Hematopoietic multipotent progenitor cell treated with erythropoietin and hydrocortisone succinate and interleukin-3 and kit ligand, for 17 days (in vitro differentiated cells): ENCODE measurements at places on chromosomes 1 and 21.

GRCh38 chr1:205512059-205513045 lies 7.9 kb downstream of the CDK18 start:
- no peak for DNase-seq

- DNase-seq: no peak
Measured at GRCh38 chr1:92599184-92599583, 112.5 kb upstream of the GFI1 start.

- DNase-seq: no peak
Measured at GRCh38 chr1:98496256-98496995, 165.1 kb upstream of the SNX7 start.

DNA sequence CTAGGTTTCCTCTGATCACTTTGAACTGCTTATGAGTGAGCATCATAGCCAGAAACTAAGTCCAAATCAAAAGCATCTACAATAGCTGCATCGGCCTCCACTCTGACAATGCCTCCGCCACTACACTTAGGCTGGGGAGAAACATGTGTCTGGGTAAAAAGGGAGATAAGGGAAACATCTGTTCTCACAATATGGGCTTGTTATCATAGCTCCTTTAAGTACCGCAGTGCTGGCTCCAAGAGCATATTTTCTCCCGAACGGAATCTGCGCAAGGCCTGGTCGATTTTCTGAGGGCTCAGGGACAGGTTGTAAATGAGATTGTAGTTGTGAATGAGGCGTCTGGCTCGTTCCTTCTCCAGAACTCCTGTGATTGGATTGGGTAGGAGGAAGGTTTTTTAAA lies 63.9 kb upstream of the CYP2J2 start:
- DNase-seq: no peak

DNA sequence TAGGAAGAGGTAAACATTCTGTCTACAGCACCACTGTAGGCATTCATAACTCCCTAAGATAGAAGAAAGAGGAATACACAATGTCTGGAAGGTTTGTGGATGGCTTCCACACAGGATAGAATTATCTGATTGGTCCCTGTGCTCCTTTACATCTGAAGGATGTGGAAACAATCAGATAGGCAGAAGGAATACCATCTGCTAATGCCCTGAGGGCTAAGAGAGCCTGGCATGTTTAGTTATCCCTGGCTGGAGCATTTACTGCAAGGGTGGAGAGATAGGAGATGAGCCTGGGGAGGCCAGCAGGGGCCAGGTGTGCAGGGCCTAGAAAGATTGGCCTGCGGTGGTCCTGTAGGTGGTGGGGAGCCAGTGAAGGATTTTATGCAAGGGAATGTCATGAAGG lies 8.6 kb upstream of the ACBD3 start:
- no peak for DNase-seq

GRCh38 chr1:235441159-235441685 lies 63.0 kb downstream of the B3GALNT2 start:
- no peak for DNase-seq

DNA sequence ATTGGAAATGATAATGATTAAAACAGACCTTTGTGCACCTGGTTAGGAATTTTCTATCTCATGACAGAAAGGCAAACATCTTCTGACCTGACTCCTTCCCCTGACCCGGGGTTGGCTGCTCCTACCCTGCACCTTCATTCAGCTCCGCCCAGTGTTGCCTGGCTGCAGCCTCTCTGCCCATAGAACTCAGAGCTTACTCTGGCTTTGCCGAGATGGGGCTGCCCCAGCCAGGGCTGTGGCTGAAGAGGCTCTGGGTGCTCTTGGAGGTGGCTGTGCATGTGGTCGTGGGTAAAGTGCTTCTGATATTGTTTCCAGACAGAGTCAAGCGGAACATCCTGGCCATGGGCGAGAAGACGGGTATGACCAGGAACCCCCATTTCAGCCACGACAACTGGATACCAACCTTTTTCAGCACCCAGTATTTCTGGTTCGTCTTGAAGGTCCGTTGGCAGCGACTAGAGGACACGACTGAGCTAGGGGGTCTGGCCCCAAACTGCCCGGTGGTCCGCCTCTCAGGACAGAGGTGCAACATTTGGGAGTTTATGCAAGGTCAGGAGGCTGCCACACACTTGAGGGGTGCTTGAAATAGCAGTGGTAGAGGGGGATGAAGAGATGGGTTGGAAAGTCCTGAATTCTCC lies at the start of gene DIO1:
Gene DIO1, plus strand, starts transcription at position 189 of the 638 bp plus-strand sequence. Its CDS starts 24 bp downstream, at position 213.
- no peak for DNase-seq

- no peak for DNase-seq
Measured at GRCh38 chr21:46069719-46070279, 28.1 kb upstream of the COL6A2 start.

GRCh38 chr1:70171512-70171911 lies 33.9 kb downstream of the LRRC40 start:
- DNase-seq: no peak

DNA sequence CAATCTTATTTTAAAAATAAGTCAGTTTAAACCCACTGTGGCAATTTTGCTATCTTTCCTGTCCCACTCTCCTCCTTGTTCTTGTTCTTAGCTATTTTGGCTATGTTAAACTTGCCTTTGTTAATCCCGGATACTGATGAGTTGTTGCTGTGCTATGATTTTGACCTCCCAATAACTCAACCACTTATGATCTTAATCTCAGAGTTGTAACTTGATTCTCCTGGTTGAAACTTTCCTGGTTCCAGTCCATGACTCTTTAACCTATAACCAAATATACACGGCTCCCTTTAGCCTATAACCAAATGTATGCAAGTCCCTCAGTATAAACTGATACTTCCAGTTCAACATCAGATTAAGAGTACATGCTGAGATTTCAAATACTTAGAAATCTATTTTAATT lies 15.6 kb upstream of the ACADM start:
- DNase-seq: no peak

DNA sequence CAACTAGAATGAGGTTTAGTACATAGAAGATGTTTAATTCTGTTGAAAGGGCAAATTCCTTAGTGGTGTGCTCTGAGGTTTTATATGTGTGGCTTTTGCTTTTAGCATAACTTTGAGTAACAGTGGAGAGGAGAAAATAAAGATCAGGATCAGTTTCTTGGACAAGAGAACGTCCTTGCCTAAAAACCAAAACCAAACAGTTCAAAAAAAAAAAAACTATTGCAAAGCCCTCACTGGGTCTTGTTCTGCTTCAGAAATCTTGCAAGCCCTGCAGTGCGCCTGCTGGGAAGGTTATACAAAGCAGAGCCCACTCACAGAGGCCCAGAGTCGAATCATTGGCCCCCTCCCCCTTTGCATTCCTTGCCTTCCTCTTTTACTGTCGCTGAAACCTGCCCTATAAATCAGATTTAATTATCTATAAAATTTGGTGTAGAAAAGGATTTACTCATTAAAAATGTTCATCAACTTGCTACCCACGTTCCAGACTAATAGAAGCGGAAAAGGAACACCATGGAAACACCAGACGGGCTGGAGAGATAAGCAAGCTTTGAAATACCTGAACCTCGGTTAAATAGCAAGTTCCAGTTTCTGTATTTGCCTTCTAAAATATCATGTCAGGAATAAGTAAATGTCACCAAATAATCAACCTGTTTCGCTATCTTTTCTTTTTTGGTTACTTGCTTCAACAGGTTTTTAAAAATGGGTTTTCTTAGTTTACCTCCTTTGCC lies 201.6 kb upstream of the PTBP2 start:
- no peak for DNase-seq

GRCh38 chr1:17207966-17208418 lies 3.1 kb downstream of the PADI1 start:
- DNase-seq: no peak

DNA sequence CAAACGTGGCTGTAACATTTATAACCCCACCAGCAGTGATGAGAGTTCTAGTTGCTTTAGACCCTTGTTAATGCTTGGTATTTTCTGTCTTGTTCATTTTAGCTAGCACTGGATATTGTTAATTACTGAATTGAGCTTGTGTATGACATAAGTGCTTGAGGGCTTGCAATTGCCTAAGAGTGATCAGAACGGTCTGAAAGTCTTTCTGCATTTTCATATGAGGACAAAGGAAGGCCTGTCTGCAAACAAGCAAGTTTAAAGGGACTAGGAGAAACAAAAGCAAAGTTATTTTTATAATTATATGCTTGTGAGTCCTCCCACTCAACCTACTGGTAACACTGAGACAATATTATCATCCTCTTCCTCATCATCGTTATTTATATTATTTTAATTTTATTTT lies 305.5 kb upstream of the DUSP10 start:
- DNase-seq: no peak

DNA sequence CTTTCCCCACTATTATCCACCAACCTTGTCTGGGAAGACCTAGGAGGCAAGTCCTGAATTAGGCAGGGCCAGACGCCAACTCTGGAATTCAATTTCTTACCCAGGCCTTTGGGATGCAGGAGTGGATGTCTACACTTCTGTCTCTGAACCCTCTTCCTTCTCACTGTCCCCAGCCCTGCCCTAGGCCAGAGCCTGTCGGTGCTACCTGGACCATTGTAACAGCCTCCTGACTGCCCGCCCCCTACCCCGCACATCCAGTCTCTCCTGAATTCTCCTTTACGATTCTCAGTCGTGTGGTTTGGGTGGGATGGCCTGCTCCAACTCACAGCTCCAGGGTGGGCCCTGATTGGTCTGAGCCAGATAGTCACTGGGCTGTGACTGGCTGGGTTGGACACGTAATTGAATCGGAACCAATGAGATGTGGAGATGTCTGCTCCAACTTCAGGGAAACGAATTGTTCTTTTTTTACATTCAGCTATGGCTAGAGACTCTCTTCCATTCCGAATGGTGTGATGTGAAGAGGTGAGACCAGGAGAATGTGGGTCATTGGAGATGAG lies 304.6 kb downstream of the PTPRU start:
- no peak for DNase-seq

DNA sequence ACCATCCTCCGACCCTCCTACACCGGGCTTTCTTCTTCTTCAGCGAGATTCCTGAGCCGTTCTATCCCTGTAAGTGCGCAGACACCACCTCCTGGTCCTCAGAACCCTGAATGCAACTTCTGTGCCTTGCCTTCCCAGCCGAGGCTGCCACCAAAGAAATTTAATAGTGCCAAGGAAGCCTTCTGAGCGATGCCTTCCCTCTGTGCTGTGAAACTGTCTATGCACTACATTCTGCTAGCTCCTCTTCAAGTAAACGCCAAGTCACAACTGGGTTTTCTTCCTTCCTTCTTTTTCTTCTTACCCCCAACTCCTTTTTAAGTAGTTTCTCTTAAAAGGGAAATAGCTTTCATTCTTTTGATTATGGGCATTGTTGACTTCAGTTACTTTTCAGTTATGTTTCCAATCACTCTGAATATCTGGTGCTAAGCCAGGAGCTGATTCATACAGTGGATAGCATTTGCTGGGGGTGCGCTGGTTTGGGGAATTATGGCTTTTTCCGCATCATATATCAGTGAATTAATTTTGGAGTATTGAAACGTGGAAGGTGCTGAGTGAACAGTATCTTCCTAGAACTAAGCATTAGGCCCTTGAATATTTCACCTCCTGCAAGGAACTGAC lies 38.6 kb upstream of the GPR88 start:
- DNase-seq: no peak
